ENCODE measurements at places on chromosomes 4 and X. TPM values are rescaled to one million over a fixed set of nuclear protein-coding genes. Genes with fewer than 3 reads are reported as not detected.

GRCh38 chr4:159145318-159145991 lies 42.6 kb downstream of the RAPGEF2 start:
- DNase-seq = no peak

GRCh38 chr4:149972407-149972806 lies 105.8 kb upstream of the DCLK2 start:
- DNase-seq = peak; percentile 18

- no peak for DNase-seq
Measured at GRCh38 chr4:26822546-26822945, 38.1 kb upstream of the STIM2 start.

DNA sequence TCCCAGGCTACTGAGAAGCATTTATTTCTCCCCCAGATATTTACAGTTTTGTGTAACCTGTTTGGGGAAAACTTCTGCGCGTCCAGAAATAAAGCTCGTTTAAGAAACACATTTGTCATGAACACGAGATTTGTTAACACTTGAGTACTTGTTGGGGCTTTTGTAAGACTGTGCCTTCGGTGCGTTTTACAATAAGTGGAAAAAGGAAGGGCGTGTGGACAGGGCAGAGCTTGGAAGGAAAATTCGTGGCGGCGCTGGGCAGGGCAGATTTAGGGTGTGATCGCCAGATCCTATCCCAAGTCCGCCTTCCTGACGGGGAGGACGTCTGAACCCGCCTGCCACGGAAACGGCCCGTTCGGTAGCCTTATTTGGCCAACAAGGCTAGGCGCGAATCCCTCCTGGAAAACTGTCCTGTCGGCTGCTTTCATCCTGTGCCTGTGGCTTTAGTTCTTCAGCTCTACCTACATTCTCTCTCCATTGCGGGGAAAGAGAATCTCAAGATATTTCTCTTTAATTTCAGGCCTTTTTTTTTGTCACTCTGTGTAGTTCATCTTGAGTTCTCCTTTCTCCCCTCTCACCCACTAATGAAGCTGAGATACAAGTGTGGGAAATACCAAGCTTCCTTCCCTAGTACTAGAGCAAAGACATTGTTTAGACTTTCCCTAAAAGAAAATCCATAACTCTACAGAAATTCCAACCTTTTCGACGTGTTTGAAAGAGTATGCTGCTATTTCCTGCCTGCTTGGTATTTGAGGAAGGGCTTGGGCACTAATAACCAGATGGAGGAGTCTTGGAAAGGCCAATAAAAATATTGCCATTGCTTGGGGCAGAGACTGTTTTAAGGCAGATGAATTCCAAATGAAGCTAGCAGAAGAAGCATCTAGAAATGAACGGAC lies 982 bp downstream of the PDLIM5 start:
- peak; percentile 90 for DNase-seq

DNA sequence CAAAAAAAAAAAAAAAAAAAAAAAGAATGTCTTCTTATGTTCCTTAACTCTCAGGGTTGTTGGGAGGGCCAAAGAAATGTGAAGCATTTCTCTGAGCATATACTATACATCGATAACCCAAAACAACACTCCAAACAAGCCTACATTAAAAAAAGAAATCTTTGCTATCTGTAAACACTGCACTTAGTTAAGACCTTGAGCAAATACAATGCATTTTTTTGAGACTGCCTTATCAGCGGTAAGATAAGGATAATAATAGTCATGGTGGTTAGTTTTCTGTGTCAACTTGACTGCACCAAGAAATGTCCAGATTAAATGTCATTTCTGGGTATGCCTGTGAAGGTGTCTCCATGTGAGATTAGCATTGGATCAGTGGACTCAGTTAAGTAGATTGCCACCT lies 541.9 kb downstream of the PACRGL start:
- no peak for DNase-seq

VEGFC gene
- 77.3 TPM for total RNA-seq

ZNF595 gene
- total RNA-seq = 17.7 TPM

MED28 gene
- 13.0 TPM for total RNA-seq

DNA sequence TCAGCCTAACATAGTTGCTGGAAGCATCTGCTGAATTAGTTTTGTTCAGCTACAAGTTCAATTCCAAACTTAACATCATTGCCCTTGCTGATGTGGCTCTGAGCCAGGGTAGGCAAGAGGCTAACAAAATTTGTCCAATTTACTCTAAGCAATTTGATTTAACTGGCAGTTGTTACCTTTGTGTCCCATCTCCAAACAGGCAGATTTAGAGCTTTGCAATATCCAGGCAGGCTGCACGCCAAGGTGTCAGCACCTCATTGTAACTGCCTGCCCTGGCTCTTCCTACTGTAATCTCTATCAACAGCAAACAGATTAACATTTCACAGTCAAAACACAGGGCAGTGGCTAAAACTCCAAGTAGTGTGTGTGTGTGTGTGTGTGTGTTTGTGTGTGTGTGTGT lies 2070.6 kb downstream of the PCDH7 start:
- DNase-seq = no peak

GRCh38 chr4:130568746-130569145 lies 1472.8 kb downstream of the C4orf33 start:
- no peak for DNase-seq

GRCh38 chr4:36385951-36386571 lies 104.6 kb downstream of the DTHD1 start:
- DNase-seq = no peak

PABPC1L2A gene
- total RNA-seq = not detected

DNA sequence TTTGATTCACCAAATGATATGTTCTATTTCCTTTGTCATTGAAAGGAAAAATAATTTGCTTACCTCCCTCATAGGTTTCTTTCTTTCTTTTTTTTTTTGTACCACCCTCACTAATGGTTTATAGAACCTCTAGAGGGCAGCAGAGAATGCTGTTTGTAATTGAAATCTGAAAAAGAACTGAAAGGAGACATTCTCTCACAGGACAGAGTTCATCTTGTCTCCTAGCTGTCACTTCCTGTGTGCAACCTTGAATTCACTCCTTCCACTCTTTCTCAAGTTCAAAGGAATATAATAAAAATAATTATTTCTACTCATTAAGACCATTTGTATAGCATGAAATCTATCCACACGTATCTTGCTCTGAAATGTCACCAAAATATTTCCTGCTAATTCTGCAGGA lies 51.0 kb downstream of the GUCY1B1 start:
- peak; percentile 83 for DNase-seq

GRCh38 chr4:114423582-114423981 lies 175.0 kb upstream of the UGT8 start:
- no peak for DNase-seq

ADGRG4 gene
- not detected for total RNA-seq

F8A2 gene
- total RNA-seq = not detected

GRCh38 chr4:105119356-105119755 lies 27.3 kb upstream of the TET2 start:
- DNase-seq = no peak

SLC26A1 gene
- under 0.01 TPM for total RNA-seq

NAA11 gene
- 0.97 TPM for total RNA-seq

DCAF4L1 gene
- under 0.01 TPM for total RNA-seq

SLC7A11 gene
- 74.1 TPM for total RNA-seq

TAB3 gene
- total RNA-seq = 11.3 TPM

CT45A2 gene
- not detected for total RNA-seq

- DNase-seq = no peak
Measured at GRCh38 chr4:3305610-3306371, 13.0 kb downstream of the RGS12 start.

GLUD2 gene
- 1.9 TPM for total RNA-seq

DNA sequence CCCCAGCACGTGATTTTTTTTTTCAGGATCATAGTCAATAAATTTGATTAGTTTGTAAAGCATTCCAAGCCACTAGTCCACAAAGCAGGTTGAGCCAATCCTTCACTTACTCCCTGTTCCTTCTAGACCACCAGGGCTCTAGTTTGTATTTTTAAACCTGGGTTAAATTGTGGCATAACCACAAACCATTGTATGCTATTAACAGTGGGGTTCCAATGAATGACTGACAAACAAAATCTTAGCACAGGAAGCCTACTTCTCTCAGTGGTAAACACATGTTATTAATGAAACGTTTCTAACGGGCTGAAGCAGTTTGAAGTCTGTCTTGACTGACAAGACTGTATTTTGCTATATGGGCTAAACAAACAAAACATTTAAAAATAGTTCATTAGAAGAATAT lies 48.6 kb upstream of the GYPA start:
- no peak for DNase-seq

- peak; percentile 13 for DNase-seq
Measured at GRCh38 chr4:108834166-108834834, 71.4 kb upstream of the ETNPPL start.

SH2D1A gene
- total RNA-seq = not detected

GRCh38 chr4:162557516-162558106 lies 393.8 kb upstream of the FSTL5 start:
- DNase-seq = no peak

GRCh38 chr4:177391287-177391686 lies 51.0 kb downstream of the AGA start:
- DNase-seq = no peak

DNA sequence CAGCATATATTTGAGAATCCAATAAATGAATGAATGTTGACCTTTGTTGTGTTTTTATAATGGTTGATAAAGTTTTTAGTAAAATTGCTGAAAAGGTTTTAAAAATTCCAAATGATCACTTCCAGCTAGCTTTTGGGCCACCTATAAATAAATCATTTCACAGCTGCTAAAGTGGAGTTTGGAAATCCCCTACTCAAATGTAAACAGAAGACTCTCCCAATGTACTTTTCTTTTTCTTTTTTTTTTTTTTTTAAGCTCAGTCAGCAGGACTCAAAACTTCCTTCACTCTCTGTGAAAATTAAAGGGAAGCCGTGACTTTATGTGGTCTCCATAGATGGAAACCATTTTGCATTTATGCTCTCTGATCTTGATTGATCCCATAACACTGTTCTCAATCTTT lies 45.2 kb downstream of the CXCL13 start:
- DNase-seq = no peak

HNRNPDL gene
- 174 TPM for total RNA-seq

AFP gene
- total RNA-seq = 0.32 TPM

DNA sequence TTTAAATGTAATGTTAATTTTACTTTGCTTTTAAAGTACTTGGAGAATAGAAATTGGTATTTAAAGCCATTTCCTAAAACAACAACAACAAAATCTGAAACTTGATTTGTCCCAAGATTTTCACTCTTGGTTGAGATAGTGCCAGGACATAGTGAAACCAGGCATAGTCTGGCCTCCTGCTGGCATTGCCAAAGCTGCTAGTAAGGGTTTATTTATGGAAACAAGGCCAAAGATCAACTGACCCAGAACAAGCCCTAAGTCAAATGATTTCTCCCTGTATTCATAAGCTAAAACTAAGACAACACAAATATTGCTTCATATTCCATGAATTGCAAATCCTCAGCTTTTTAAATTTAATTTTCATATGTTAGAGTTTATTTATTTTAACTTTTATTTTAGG lies 227.5 kb upstream of the FGF13 start:
- no peak for DNase-seq

TSPAN7 gene
- not detected for total RNA-seq

- peak; percentile 12 for DNase-seq
Measured at GRCh38 chr4:136412708-136413107, 1119.6 kb downstream of the PCDH18 start.

DNA sequence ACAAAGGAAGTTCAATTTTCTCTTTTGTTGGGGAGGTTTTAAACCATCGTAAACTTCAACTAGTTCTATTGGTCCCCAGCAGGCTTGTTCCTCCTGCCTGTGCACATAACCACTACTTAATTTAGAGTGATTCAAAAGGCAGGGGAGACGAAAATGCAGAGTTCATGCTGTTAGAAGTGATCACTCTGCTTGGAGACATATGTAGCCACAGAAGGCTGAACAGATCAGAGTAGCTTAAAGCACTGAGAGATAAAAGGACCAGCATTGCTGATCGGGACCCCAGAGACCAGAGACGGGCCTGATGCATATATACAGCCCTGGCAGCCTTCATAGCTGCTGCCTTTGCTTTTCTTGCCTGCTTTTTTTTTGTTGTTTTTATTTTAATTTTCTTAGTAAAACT lies 662.0 kb upstream of the CPEB2 start:
- DNase-seq = no peak

SHROOM2 gene
- total RNA-seq = 5.8 TPM

- no peak for DNase-seq
Measured at GRCh38 chrX:151393514-151393913, 3.5 kb upstream of the VMA21 start.

- DNase-seq = peak; percentile 77
Measured at GRCh38 chr4:53706422-53707032, 115.2 kb upstream of the LNX1 start.

DNA sequence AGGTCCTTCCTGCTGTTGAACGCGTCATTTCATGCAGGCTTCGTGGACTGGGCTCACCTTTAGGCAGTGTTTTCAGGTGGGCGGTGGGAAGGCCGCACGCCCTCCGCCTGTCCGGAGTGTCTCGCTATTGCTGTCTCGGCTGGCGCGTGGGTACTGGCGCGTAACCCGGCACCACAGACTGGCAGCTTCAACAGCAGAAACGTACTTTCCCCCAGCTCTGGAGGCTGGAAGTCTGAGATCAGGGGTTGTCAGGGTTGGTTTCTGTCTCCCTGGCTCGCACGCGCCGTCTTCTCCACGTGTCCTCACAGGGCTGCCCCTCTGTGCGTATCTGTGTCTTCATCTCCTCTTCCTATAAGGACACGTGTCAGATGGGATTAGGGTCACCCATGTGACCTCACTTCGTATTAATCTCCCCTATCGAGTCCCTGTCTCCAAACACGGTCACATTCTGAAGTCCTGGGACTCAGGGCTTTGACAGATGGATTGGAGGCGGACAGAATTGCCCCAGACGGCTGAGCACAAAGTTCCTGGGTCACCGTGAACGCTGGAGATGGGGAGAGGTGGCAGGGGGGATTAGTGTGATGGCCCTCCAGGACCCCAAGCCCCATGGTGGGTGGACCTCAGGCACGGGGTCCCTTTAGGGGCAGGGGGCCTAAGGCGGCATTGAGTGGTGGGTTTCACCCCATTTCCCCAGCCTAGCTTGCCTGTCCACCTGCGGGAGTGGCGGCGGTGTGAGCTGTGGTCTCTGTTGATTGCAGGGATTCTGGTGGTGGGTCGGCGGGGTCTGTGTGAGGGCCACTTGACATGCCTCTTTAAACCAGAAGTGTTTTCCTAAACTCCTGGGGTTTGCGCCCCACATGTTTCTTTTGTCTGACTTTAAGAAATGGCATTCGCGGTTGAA lies 83.4 kb upstream of the LRPAP1 start:
- no peak for DNase-seq

FGF2 gene
- 176 TPM for total RNA-seq

- peak; percentile 16 for DNase-seq
Measured at GRCh38 chr4:56870946-56871345, 36.8 kb upstream of the REST start.

PRR32 gene
- not detected for total RNA-seq

DNA sequence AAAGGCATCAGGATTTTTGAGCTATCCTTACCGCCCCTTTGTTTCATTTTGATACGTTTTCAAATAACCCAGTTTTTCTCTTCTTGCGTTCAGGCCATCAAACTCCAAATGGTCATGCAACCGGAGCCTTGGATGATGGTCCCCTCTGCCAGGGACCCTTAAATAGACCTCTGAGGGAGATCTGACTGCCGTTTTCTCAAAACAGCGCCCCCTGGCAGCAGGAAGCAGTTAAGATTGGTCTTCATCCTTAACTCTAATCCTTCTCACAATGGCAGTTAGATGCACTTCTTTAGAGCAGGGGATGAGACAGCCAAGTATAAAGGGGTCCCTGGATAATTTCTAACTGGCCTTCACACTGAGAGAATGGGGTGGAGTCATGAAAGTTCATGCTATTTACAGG lies 525.0 kb upstream of the SPANXN1 start:
- DNase-seq = no peak

Measured in fibroblast of villous mesenchyme (primary cell).